ENCODE measurements at places on chromosomes 1 and 21. TPM values are rescaled to one million over a fixed set of nuclear protein-coding genes. Genes with fewer than 3 reads are reported as not detected.
A peak's percentile ranks its signal among the peaks of the same experiment; 100 is the strongest.

GRCh38 chr1:212864201-212864600 is 6.1 kb downstream of the FLVCR1 start:
- DNase-seq, result no peak

ITLN1 gene
- not detected for total RNA-seq

DNA sequence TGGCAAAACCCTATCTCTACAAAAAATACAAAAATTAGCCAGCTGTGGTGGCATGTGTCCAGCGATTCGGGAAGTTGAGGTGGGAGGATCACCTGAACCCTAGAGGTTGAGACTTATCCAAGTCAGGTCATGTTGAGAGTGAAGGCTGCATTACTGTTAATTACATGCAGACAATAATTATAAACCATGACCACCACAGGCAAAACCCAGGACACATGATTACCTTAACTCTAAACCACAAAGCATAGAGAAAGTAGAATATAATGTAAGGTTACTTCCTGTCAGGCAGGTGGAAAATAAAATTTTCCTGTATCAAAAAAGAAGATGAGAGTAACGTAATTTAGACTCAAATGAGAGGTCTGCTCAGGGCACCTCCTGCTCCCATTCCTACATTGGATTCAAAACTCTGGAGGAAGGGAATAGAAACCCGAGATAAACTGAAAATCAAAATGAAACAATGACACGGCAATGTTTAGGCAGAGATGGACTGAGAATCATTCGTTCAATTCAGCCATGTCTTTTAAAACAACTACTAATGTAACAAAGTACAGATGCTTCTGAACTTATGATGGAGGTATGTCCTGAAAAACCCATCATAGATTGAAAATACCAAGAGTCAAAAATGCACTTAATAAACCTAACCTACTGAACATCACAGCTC is 33.6 kb downstream of the RGS8 start:
- no peak for DNase-seq

VASH2 gene
- total RNA-seq, result 6.1 TPM

DIO1 gene
- not detected for total RNA-seq

- DNase-seq, result no peak
These were observed 7.8 kb downstream of the LMOD1 start for GRCh38 chr1:201938440-201939035.

ELAPOR1 gene
- total RNA-seq, result 41.1 TPM

GRCh38 chr1:173112129-173112528 is 61.4 kb upstream of the TNFSF18 start:
- DNase-seq, result no peak

GRCh38 chr1:91684481-91685196 is 184.0 kb downstream of the CDC7 start:
- no peak for DNase-seq

MED8 gene
- 36.1 TPM for total RNA-seq

DNA sequence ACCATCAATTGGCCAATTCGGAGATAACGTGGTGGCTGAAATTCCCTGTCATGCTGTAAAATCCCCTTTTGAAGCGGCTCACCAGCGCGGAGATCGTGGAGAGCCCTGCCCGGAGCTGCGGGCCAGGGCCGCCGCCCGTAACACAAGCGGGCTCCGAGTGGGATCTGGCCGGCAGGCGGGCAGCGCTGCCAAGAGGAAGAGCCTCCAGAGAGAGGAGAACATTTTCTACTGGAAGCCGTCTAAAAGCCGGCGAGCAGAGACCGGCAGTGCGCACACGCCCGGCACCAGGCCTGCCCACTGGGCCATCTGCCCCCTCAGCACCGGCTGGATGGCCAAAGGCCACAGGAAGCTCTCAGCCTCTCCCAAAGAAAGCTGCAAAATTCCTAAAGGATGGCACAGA is 15.5 kb downstream of the SSBP3 start:
- DNase-seq, result no peak

DNA sequence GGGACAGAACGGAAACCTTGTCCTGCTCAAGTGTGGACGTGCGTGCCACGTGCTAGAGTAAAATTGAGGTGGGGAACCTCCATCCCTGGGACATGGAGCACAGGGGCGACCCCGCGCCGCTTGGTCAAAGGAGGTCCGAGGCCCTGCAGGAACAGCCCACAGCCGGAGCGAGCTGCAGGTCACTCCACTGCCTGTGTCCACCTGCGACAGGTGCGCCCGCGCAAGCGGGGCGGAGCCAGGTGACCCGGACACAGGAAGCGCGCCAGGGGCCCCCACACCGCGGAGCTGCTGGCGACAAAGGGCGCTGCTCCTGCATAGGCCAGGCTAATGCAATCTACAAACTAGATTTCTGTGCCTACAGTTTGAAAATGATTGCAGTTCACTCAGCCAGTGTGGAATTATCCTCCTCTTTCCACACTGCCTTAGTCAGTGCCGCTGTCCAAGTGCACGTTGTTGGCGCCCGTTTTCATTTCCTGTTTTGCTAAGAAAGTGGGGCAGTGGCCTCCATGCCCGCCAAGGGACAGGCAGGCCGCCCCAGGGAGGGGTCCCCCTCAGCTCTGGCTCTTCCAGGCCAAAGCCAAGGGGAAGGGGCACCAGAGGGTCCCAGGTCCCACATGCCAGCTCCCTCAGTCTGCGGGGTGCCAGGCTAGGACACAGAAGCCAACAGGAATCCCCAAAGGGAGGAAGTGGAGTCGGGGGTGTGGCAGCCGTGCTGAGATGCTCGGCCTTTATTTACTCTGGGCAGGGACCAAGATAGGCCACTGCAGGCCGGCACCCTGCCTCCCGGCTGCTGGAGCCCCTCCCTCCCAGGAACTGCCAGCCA is 4.3 kb upstream of the NADK start:
- DNase-seq, result no peak

GRCh38 chr1:40078512-40079333 is 18.3 kb downstream of the PPT1 start:
- peak; percentile 18 for DNase-seq

TRAF3IP3 gene
- 3.3 TPM for total RNA-seq

DNA sequence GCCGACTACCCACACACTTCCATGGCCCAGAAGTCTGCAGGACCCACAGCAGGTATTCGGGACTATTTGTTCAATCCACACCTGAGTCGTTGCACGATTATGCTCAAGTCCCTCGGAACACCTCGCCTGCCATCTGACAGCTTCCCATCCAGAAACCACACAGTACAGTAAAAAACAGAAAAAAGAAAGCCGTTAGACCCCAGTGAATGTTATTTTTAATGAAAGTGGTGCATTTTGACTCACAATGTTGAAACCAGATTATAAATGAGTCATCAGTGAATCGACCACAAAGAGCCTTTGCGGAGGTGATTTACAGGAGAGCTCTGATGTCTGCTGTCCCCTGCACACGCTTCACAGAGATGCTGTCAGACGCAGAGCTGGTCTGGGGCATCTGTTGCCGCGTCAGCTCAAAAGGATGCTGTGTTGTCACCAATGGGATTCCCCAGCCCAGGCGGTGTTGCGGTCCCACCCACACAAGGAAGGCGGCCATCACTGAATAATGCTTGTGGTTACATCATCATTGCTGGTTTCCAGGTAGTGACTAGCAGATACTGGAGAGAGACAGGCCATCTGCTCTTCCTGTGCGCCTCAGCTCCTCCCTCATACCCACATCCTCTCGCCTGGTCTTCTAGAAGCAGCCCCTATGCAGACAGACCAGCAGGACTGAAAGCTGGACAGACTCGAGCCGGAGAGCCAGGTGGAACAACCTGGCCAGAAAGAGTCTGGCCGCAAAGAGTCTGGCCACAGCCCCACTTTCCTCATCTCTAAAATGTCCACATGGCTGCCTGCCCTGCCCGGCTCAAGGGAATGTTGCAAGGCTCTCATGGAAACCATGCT is 116.8 kb downstream of the TOMM20 start:
- peak; percentile 60 for DNase-seq

- DNase-seq, result no peak
These were observed 72.6 kb upstream of the PGBD5 start for GRCh38 chr1:230498704-230499103.

DNA sequence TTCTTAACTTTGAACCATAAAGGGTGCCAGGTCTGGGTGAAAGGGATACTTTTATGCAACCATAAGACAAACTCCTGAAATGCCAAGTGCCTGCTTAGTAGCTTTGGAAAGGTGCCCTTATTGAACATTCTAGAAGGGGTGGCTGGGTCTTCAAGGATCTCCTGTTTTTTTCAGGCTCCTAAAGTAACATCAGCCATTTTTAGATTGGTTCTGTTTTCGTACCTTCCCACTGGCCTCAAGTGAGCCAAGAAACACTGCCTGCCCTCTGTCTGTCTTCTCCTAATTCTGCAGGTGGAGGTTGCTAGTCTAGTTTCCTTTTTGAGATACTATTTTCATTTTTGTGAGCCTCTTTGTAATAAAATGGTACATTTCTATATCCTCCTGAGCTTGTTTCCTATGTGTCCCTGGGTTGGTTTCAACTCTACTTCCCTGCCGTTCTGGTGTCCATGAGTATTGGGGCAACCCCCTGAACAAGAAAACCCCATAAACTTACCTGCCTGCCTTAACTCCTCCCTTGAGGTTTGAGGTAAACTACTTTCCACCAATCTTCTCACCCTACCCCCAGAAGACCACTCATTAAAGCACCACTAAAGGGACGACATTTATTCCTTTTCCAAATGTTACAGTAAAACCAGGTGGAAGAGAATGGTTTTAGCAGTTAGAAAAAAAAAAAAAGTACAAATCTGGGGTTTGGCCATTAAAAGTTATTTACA is 2.6 kb downstream of the MARCKSL1 start:
- DNase-seq, result no peak

CKS1B gene
- total RNA-seq, result 10.2 TPM

All from dorsolateral prefrontal cortex (tissue), 122 donors.